Brain microvascular endothelial cell (primary cell): ENCODE measurements at places on chromosomes 3 and 15.

GRCh38 chr3:119745942-119746341 lies 36.0 kb upstream of the NR1I2 start:
- DNase-seq = no peak

DNA sequence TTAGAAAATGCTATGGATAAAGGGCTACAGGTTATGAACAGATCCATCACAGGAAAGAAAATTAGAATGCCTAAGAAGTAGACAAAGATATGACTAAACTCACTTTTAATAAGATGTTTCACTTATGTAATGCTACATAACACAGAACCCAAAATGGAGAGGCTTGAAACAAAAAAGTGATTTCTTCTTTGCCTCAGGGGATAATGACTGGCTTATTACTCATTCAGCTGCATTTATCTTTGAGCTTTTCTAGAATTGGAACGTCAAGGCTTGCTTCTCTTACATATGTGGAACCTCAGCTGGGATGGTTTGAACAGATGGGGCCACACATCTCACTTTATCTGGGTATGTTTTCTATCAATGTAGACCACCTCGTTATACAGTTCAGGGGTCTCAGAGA lies 120.6 kb upstream of the EPHA3 start:
- DNase-seq = peak; percentile 45

DNA sequence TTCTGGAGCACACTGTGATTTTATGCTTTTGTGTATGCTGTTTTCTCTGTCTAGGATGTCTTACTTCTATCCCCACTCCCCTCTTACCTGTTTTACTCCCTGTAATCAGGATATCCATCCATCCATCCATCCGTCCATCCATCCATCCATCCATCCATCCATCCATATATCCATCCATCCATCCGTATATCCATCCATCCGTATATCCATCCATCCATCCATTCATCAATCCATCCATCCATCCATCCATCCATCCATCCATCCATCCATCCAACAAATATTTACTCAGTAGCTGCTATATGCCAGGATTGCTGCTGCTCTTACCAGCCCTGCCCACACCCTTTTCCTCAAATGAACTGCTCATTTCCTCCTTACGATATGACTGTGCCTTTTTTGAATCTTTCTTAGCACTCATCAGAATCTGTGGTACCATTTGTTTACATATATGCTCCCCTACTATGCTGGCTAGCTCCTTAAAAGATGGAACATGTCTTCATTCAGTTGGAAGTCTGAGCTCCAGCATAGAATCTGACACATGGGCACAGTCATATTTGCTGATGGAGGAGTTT lies 35.2 kb downstream of the USP13 start:
- DNase-seq = no peak

GRCh38 chr15:95940431-95940985 lies 390.0 kb upstream of the NR2F2 start:
- DNase-seq = no peak

- no peak for DNase-seq
Observed at GRCh38 chr3:177547711-177548350, 350.5 kb upstream of the TBL1XR1 start.

DNA sequence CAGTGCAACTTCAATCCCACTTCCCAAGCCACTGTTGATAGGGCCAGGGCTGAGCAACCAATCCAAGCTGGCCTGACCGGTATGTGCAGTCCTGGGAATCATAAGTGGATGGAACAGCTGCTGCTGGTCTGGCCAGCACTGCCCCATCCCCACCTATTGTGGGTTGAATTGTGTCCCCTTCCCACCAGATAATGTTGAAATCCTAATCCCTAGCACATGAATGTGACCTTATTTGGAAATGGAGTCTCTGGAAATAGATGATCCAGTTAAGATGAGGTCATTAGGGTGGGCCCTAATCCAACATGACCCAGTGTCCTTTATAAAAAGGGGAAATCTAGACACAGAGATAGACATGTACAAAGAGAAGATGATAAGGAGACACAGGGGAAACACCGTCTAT lies 13.7 kb upstream of the PDIA5 start:
- DNase-seq = no peak
